Right atrium auricular region (tissue), 2 donors: ENCODE measurements at places on chromosomes 6 and 20.

GRCh38 chr6:123489589-123489988 is 147.2 kb downstream of the TRDN start:
- H3K4me3 ChIP-seq, result no peak overlapping the region
- no peaks in the 10 kb centered on the region for H3K27me3 ChIP-seq
- no peak for DNase-seq
- H3K27ac ChIP-seq, result no peak overlapping the region

GRCh38 chr20:17525650-17526049 is 5.5 kb downstream of the BFSP1 start:
- no peaks in the 10 kb centered on the region for H3K27me3 ChIP-seq
- DNase-seq, result no peak
- no peak overlapping the region for H3K4me3 ChIP-seq
- H3K27ac ChIP-seq, result no peak overlapping the region
- H3K36me3 ChIP-seq, result no peaks in the 10 kb centered on the region

DNA sequence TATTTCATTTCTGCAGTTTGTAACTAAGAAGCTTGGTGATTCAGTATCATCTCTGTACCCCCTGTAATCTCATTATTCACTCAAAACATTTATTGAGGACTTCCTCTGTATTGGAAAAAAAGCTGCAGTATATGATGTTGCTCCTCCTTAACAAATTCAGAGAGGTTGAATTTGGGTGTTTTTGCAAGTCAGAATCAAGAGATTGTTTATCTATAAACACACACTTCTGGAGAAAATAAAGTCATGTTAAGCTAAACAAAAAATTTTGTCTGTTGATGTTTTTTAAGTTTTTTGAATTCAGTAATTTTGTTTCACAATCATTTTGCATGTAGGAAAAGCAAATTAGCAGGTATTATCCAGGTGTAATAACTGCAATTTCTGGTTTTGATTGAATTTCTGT is 11.4 kb upstream of the RHAG start:
- no peak for DNase-seq
- no peaks in the 10 kb centered on the region for H3K36me3 ChIP-seq
- no peaks in the 10 kb centered on the region for H3K4me1 ChIP-seq
- H3K4me3 ChIP-seq, result no peak overlapping the region

GRCh38 chr6:144782634-144783033 is 497.5 kb downstream of the UTRN start:
- no peaks in the 10 kb centered on the region for H3K27me3 ChIP-seq
- no peaks in the 10 kb centered on the region for H3K4me1 ChIP-seq
- no peak overlapping the region for H3K27ac ChIP-seq
- no peak for DNase-seq
- no peaks in the 10 kb centered on the region for H3K36me3 ChIP-seq
- no peak overlapping the region for H3K4me3 ChIP-seq

- no peaks in the 10 kb centered on the region for H3K27me3 ChIP-seq
- no peak for DNase-seq
- no peaks in the 10 kb centered on the region for H3K4me1 ChIP-seq
- no peak overlapping the region for H3K4me3 ChIP-seq
Measured at GRCh38 chr6:134491477-134491876, 173.6 kb upstream of the SGK1 start.
